ENCODE measurements at places on chromosomes 7 and 10.

- DNase-seq: no peak
These were observed 609.9 kb downstream of the CCSER2 start for GRCh38 chr10:84938117-84938905.

- no peak for DNase-seq
These were observed 64.3 kb downstream of the RGS10 start for GRCh38 chr10:119478111-119478802.

DNA sequence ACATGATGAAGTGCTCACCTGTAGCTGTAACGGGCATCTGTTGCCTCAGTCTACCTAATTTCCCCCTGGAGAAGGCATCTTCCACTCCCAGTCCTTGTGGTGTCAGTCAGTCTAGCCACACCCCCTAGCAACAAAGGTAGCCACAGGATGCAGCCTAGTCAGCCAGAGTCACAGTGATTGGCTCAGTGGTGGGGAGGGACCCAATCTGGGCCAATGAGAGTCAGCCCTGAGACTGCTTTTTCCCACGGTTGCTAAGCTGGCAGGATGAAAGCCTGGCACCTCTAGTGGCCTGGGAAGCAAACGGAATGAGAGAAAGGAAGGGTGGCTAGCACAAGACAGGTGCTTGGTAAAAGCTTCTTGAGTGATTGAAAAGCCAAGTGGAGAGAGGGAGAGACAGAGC lies 118.6 kb downstream of the SH3PXD2A start:
- no peak for DNase-seq

GRCh38 chr7:40541336-40541735 lies 406.5 kb downstream of the SUGCT start:
- no peak for DNase-seq

DNA sequence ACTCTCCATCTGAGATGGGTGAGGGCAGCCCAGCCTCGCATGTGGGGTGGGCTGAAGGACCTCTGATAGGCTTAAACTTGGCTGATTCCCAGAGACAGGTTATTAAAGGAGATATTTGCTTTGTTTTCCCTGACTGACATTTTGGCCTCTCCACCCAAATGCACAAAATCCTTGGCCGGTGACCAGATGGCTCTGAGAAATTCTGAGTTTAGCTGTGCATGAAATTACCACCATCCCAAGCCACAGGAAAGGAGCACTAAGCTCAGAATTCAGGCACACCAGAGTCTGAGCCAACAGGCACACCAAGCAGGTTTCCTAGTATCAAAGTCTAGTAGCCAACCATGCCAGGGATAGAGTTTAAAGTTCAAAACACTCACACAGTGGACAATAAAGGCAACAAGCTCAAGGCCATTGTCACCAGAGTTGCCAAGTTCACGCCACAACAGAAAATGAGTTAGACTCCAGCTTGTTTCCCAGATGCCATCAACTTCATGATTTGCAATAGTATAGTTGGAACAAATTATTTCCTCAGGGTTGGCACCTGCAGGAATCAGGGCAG lies 387.6 kb downstream of the KCNMA1 start:
- DNase-seq: no peak

- DNase-seq: no peak
These were observed 82.9 kb downstream of the GRID1 start for GRCh38 chr10:86283466-86284287.

DNA sequence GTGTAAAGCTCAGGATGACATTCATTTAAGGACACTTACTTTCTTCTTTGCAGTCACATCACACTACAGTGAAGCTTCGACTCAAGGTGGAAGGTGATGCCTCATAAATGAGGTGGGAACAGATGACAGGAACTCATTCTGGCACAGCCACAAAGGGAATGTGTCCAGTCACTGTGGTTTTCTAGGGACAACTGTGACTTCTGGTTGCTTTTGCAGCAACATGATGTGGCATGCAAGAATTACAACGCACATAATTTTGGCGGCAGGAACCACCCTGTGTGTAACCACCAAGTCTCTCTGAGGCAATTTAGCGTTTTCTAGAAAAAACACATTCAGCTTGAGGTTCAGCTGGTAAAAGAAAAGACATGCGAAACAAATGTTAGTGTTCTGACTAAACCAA lies 32.0 kb upstream of the FERD3L start:
- DNase-seq: no peak

GRCh38 chr7:8109196-8110022 lies 140.8 kb downstream of the GLCCI1 start:
- DNase-seq: no peak

- DNase-seq: no peak
These were observed 16.8 kb upstream of the PTPN12 start for GRCh38 chr7:77520261-77520660.

GRCh38 chr7:88758381-88759229 lies 895 bp upstream of the ZNF804B start:
- no peak for DNase-seq

GRCh38 chr10:62924344-62924748 lies 108.2 kb upstream of the EGR2 start:
- DNase-seq: no peak

DNA sequence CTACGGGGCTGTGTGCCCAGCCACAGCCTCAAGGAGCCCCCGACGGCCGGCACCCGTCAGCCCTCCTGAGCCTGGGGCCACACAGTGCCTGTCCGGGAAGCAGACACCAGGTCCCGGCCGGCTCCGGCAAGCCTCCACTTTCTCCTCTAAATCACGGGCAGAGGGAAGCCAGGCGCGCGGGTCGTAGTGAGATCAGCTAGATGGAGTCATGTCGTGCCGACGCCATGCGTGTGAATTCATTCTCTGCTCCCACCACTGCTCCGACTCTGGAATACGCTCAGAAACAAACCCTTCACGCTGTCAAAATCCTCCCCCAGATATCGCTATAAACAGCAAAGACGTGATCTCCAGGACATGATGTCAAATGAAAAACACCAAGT lies 93.7 kb upstream of the DNAAF5 start:
- no peak for DNase-seq

DNA sequence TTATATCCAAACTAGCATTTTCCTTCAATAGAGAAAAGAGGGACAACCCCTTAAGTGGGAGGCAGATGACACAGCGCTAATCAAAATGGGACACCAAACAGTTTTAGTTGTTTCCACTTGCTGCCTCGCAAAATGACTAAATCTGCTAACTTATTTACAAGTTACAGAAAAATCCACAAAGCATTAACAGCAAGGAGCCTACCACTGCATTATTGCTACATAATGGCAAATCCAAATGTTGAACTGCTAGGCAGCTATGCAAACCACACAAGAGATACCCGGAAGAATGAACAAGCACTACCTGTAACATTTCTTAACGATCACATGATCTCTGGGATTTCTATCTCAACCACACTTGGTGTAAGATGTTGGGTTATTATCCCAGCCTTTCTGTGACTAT lies 96.7 kb downstream of the SFMBT2 start:
- DNase-seq: no peak

DNA sequence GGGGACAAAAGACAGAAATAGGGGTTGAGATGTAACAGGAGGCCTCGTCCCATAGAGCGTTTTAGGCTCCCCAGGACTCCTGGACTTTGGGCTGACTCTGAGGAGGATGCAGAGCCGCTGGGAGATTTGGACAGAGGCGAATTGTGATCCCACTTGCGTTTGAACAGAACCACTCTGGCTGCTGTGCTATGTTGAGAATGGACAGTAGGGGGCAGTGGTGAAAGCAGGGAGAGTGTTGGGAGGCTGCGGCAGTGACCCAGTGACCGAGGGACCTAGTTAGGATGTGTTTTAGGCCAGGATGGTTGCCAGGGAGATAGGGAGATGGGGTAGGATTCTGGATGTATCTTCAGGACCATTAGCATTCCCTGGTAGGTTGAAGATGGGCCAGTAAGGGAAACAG lies 271.6 kb downstream of the CCDC3 start:
- DNase-seq: no peak

DNA sequence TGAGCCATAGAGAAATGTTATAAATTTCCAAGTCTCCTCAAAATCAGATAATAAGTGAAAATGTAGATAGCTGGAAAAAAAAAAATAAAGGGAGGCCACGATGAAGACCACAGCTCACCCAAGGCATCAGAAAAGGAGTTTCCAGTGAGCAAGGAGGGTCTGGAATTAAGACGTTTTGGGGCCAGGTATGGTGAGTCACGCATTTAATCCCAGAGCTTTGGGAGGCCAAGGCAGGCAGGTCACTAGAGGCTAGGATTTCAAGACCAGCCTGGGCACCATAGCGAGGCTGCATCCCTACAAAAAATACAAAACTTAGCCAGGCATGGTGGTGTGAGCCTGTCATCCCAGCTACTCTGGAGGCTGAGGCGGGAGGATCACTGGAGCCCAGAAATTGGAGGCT lies 65.5 kb downstream of the ASB13 start:
- DNase-seq: no peak

GRCh38 chr7:106813705-106814305 lies 51.3 kb upstream of the PIK3CG start:
- DNase-seq: no peak

DNA sequence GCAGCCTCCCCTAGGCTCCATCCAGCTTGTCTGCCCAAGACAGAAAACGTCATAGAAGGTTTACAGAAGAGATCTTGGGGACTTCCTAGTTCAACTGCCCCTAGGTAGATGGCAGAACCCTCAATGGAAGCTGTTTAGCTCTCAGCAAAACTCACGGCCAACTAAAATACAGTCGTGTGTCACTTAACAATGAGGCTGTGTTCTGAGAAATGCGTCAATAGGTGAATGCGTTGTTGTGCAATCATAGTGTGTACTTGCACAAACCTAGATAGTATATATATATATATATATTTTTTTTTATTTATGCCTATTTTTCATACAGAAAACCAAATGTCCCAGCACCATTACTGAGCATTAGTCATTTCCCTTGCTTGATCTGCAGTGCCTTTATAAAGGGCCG lies 100.4 kb upstream of the SH2B2 start:
- no peak for DNase-seq

DNA sequence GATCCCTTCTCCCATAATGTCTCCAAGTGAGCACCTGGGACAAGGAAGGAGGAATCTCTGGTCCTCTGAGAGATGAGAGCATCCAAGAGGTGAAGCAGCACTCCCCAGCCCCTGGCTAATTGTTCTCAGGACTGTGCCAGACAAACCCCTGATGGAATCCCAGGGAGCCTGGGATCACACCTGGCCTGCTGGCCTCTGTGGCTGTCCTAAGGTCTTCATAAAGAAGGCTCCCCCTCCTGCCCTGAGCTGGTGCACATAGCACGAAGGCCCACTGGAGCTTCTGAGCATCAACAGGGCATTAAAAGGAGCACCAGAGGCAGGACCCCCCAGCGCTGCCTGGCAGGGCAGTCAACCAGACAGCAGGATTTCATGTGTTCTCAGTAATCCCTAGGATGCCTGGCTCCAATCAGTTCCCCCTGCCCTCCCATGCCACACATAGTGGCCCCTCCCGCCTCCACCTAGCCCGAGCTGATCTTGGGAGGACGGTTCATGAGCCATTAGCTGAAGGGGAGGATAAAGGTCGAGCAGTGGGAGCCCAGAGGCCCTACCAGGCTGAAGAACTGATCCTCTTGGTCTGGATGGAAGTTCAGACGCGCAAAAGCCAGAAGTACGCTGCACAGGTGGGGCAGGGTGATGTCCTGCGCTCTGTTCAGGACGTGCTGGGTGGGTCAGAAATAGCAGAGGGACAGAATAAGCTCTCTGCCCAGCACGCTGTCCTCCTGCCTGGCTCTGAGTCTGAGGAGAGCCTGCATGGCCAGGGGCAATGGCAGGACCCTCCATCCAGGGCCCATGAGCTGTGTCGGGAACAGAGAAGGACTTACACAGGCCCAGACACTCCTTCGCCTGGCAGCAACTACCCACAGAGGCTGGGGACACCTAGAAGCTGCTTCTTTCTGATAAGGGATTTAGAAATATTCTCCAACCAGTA lies 8.4 kb downstream of the TBRG4 start:
- no peak for DNase-seq

DNA sequence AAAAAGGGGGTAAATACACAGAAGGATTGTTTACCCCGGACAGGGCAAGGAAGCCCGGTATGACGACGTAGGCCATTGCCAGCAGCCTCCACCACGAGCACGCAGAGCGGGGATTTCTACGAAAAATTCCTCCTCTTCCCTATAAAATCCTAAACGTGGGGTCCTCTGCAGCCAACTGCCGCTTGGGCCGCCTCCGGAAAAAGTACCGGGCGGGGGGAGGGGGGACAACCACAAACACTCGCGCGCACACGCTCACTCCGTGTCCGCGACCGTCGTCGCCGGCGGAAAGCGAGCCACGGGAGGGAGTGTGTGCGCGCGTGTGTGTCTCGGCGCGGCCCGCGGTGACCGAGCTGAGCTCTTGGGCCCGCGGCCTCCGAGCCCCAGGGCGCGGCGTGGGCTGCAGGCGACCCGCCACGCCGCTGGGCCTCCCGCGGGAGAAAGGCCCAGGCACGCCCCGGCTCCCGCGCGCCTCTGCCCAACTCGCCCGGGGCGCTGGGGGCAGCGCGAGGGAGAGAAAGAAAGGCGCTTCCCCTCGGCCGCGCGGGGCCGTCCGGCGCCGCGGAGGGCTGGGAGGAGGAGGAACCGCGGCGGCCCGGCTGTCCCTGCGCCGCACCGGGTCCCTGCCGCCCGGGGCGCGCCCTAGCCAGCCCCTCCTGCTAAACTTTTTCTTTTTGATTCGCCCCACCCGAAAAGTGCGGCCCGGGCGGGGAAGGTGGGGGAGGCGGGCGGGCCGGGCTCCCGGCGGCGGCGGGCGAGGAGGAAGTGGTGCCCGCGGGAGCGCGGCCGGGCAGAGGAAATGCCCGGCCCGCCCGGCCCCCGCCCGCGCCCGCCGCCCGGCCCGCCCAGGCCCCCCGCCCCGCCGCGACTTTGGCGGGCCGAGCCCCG lies 1.5 kb downstream of the CTBP2 start:
- no peak for DNase-seq

GRCh38 chr10:62638062-62638477 lies 166.4 kb upstream of the ADO start:
- DNase-seq: no peak

DNA sequence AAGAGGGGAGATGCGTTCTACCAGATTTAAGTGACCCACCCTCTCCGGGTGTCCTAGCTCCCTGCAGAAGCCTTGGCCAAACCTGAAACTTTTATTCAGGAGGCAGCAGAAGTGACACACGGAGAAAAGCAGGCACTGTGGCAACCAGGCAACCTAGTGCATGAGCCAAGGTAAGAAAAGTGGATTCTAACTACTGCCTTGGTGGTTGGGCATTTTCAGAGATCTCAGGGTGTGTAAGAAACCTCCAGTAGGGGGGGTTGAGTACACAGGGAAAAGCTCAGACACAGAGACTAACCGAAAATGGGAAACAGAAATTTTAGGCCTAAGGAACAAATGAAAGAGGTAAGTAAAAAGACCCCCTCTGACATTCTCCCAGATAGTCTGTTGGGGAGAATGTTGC lies 645.7 kb downstream of the ANKRD7 start:
- no peak for DNase-seq
